ENCODE measurements at places on chromosomes 3 and 15.
A peak's percentile ranks its signal among the peaks of the same experiment; 100 is the strongest.

- no peak for DNase-seq
Observed at GRCh38 chr15:50145451-50145872, 26.4 kb upstream of the ATP8B4 start.

GRCh38 chr15:63509056-63509954 is 4.9 kb downstream of the USP3 start:
- no peak for DNase-seq

GRCh38 chr3:179546814-179547241 is 15.9 kb upstream of the ACTL6A start:
- DNase-seq, result no peak

- no peak for DNase-seq
Observed at GRCh38 chr3:183814240-183814639, 11.1 kb downstream of the MAP6D1 start.

- DNase-seq, result no peak
Observed at GRCh38 chr3:194556086-194557056, 69.6 kb upstream of the ATP13A3 start.

- DNase-seq, result no peak
Observed at GRCh38 chr15:37166402-37166801, 66.1 kb upstream of the MEIS2 start.

DNA sequence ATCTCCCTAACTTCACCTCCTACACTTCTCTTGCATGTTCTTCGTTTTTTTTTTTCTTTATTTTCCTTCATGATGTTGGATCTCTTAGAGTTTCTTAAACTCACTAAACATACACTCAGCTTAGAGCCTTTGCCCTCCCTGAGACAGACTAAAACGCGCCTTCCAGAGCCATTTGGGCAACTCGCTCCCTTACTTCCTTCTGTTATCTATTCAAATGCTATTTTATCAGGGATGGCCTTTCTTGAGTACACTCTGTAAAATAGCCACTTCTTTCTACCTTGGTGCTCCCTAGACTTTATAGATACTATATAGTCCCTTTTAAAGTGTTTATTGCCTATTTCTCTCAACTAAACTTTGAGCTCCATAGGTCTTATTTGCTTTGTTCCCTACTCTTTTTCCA is 598.2 kb upstream of the NECTIN3 start:
- DNase-seq, result no peak

GRCh38 chr15:45795440-45796069 is 160.7 kb downstream of the SQOR start:
- no peak for DNase-seq

DNA sequence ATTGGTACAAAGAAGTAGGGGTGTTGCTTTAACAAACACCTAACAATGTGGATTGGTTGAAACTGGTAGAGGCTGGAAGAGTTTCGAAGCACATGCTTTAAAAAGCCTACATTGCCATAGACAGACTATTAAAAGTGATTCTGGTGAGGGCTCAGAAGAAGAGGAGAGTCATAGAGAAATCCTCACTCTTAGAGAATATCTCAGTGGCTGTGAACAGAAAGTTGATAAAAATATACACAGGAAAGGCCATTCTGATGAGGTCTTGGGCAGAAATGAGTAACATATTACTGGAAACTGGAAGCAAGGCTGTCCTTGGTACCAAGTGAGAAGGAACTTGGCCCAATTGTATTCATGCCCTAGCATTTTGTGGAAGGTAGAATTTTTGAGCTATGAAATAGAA is 173.7 kb upstream of the CRBN start:
- no peak for DNase-seq

- peak; percentile 8 for DNase-seq
Observed at GRCh38 chr3:40387001-40387894, at the start of gene ENTPD3. TSS of gene ENTPD3 (plus strand) at chr3:40387184. CDS start at chr3:40388058, 874 bp downstream.

DNA sequence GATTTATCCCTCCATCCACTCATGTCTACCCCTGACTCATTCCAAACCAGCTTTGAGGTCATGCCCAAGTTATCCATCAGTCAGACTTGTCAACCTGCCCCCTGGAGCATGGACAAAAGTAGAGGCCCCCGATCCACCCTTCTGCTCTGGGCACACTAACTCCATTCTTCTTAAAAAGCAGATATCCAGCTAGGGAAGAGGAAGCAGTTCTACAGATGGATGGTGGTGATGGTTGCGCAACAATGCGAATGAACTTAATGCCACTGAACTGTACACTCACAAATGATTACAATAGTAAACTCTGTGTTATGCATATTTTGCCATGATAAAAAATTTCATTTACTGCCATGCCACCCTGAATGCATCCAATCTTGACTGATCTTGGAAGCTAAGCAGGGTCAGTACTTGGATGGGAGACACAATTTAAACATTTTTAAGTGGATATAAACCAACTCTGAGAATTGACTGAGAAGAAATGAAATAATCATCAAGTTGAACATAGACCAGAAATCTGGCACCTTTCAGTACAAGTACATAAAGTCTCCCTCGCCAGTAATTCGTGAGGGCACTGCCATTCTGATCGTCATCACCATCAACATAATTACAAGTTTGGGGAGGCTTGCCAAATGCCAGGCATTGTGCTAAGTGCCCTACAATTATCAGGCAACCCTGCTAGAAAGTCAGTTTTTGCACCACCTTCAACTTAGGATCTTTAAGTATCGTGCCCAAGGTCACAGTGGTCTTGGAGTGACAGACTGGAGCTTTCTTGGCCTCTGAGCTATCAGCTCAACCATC is 124.8 kb downstream of the ATP10A start:
- no peak for DNase-seq

DNA sequence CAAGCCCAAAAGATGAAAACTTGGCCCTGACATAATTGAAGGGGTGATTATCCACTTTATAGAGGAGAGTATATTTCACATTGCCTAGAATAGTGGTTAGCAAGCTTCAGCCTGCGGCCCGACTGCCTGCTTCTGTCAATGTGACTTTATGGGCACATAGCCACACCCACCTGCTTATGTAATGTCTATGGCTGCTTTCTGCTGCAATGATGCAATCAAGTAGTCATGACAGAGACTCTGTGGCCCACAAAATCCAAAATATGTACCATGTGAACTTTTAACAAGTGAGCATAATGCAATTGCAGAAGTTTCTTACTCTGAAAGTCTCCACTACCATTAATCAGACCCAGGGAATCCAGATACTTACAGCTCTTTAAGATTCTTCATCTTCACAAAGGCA is 103.1 kb downstream of the LRIG1 start:
- DNase-seq, result no peak

DNA sequence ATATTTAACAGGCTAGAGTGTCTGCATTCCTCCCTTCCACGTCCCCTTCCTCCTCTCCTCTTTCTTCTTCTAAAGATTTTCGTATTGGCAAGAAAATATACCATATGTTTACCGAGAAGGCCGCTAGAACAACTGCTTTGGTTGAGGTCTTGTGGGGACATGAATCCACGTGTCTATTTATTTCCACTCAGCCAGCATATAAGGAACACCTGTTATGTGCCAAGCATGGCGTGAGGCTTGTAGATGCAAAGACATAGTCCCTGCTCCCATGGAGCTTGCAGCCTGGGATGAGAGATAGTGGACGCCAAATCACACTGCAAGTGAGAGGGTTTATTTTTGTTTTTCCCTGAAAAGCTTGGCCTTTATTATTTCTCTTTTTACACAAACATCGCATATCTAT is 57.1 kb downstream of the SLC7A14 start:
- no peak for DNase-seq

DNA sequence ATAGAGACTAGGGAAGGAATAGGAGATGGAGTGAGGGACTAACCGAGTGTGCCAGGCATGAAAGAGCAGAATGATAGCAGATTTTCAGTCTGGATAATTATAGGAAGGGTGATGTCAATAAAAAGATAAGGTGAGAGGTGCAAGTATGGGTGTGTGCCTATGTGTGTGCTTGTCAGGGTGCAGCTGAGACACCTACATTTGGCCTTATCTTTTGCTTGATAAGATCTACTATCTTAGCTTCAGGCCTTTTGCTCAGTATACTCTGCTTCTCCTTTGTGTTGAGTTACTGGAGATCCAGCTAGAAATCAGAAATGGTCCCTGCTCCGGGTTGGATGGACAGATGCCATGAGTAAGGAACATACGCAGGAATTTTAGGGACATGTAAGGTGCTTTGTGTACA is 17.4 kb downstream of the ARL14 start:
- DNase-seq, result no peak

DNA sequence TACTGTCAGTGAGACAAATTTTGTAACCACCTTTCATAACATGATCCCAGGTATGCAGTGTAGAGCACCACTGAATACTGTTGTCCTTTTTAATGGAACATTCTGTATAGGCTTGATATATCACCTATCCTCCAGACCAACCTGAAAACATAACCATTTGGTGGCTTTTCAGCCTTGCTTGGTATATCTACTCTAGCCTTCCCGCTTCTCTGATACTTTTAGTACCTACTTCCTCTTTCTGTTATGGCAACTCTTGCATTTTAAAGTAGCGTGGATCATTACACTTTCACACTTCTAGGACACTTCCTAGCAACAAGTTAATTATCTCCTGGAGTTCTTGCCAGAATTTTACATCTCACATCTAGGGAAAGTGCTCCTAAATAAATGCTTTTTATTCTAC is 226.6 kb upstream of the ROBO1 start:
- no peak for DNase-seq

DNA sequence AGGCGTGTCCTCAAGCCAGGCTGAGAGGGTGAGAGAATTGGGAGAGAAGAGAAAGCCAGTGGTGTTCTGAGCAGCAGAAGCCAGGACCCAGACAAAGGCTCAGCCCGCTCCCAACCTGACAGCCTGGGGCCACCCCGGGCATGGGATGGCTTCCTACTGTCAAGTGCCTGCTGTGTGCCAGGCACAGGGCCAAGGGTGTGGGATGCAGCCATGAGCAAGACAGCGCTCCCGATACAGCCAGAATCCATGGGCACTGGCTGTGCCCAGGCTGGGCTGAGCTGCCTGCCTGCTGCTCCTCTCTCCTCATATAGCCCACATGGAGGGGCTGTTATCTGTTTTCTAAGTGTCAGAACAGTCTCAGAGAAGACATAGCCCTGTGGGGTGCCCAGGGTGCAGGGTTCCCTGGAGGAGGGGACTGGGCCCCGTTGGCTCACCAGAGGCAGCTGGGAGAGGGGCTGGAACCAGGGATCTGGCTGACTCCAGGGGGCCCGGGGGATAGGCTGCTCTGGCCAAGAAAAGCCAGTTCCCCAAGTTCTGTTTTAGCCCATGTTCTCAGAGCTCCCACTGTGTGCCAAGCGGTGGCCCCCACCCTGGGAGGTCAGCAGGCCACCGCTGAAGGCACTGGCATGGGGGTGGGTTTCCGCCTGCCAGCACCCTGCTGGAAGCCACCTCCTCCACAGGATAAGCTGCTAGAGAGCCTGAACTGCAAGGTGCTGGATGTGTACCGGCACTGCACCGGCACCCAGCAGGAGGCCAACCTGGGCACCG is 39.0 kb downstream of the CFAP100 start:
- no peak for DNase-seq

GRCh38 chr3:128270559-128271492 is 117.5 kb downstream of the EEFSEC start:
- no peak for DNase-seq

DNA sequence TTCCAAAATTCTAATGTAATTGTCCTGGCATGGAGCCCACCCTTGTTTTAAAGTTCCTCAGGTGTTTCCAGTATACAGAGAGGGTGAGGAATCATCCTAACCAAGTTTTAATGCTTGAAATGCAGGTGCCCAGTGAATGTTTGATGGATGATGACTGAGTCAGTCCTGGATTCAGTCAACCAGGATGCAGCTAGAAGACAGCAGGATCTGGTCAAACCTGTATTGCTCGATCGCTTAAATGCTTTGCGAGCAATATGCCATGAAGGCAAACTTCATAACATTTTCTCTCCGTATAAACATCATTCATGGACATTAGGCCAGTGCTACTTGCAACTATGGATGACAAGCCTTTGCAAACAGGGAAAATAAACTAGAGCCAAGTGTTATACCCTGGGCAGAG is 591.2 kb downstream of the RSL24D1 start:
- DNase-seq, result no peak

DNA sequence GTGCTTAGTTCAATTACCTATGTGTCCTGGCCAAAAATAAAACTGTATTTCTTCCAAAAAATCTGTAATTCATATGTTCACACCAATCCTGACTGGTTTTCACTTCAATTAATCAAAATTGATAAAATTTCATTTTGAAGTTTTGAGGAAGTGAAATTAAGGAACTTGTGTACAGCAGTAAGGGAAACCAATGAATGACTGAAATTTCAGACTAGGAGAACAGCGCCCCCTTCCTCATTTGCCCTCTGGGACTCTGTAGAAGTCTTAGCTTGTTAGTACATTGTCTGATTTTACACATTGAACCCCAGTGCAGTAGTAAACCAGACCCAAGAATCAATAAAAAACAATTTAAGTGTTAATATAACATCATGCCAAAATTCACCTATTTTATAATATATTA is 495.3 kb upstream of the AGTR1 start:
- no peak for DNase-seq

DNA sequence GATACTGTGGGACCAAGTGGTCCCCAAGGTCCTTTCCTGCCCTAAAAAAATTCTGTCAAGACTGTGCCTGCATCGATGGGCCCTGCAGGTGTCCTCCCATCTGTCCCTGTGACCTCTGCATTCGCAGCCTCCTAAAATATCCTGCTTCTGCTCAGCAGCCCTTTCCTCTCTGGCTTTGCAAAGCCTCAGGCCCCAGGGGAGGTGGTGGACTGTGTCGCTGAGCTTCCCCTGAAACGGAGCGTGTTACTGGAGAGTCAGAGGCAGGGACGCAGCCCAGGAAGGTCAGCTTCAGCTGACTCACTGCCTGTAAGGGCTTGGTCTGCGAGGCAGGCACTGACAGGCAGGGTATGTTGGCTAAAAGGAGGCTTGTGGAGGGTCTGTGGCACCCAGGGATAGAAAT is 110.0 kb downstream of the RAB11A start:
- DNase-seq, result no peak

- no peak for DNase-seq
Observed at GRCh38 chr3:111741181-111741580, 117.9 kb upstream of the PHLDB2 start.

GRCh38 chr3:175266478-175266877 is 407.3 kb downstream of the NAALADL2 start:
- no peak for DNase-seq

DNA sequence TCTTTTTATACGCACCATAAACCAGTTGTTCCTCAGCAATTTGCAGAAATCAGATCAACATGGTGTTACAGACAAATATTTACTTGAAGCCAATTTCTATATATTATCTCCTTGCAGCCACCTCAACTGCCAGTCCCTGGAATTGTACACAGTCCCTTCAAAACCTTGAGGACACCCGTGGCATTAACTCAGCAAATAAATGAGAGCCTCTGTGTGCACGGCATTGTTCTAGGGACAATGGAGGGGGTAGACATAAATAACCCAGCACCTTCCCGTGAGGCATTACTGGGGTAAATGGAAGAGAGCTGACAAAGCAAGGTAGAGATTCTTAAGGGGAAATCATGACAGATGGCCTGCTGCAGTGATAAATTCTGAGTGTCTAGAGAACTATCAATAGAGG is 12.5 kb downstream of the TM2D3 start:
- DNase-seq, result no peak

GRCh38 chr15:50544368-50544767 is 2.1 kb downstream of the USP50 start:
- DNase-seq, result no peak

Measured in activated T-cell treated with anti-CD3 and anti-CD28 coated beads for 1 hour (primary cell).